ENCODE measurements at places on chromosomes 13 and 19.
A peak's percentile ranks its signal among the peaks of the same experiment; 100 is the strongest.

DNA sequence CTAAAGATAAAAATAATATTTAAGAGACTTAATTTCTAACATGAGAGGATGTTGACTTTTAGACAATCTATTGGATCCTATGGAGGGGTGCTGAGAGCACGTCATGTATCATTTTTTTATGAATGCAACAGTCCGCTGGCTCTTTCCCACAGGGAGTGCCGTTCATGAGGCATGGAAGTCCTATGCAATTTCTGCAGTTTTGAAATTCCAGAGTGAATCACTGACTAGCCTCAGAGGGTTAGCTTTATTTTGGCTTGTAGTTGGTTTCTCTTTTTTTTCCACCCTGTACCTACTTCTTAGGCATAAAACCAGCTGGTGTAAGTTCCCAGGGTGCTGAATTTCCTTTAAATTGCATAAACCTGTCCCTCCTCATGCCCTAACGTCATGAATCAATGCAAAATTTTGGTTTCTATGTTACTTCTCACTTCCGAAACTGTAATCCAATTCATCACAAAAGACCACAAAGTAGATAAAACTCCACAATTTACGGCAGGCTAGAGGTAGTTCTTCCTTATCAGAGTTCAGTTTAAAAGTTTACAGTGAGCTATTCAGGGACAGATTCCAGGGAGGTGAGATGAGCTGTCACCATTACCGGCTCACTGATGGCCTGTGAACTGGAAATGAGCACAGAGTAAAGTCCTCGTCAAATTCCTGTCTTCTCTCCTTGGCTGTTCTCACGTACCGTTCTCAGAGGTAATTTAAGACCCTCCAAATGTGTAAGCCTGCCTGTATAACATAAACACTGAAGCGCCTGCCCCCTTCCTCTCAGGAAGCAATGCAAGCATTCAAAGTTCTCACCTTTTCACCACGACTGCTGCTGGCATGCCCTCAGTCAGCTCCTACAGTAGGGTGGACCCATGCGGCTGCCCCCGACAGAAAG is 216.6 kb upstream of the SLC10A2 start:
- no peak for DNase-seq

DNA sequence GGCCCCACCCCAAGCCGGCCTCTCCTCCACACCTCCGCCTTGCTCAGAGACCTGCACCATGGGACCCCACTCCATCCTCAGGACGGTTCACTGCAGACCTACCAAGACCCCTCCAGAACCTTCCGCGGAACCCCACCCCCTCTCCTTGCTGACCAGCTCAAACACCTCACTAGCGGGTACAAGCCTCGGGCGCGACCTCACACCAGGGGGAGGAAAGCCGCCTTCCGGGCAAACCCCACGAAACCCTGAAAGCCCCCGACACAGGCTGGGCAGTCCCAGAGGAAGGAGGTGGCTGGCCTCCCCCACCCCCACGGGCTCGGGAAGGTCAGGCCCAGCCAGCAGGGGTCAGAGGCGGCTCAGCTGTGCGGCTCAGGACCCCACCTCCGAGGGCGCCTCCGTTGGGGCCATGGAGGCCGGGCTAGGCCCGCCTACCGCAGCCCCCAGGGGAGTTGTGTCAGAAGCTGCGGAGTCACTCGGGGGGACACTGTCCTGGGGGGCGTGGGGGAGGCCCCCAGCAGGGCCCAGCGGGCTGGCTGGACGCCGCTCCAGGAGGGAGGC is 9.8 kb downstream of the GRIN3B start:
- DNase-seq, result no peak

GRCh38 chr13:75393839-75394520 is 88.0 kb downstream of the TBC1D4 start:
- DNase-seq, result no peak

GRCh38 chr13:45051315-45051714 is 62.0 kb downstream of the GPALPP1 start:
- no peak for DNase-seq

- DNase-seq, result no peak
Measured at GRCh38 chr19:6587998-6588507, 2.9 kb downstream of the CD70 start.

GRCh38 chr13:21872795-21873194 is 201.9 kb downstream of the FGF9 start:
- no peak for DNase-seq

GRCh38 chr19:45450012-45450333 is 17.8 kb upstream of the FOSB start:
- DNase-seq, result no peak

DNA sequence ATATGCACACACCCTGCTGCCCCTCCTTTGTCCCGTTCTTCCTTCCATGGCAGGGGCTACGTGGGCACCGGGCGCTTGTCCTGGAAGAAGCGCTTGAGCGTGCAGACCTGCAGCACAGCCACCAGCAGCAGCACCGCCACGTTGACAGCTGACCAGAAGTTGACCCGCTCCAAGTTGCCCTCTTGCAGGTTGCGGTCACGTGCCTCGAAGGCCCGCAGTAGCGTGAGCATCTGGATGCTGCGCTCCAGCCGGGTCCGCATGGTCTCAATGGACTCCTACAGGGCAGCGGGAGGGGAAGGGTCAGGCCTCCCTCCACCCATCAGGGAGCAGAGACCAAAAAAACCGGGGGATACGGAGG is 3.1 kb downstream of the TMED1 start:
- no peak for DNase-seq

- DNase-seq, result no peak
Measured at GRCh38 chr19:33673996-33674625, 52.4 kb downstream of the CHST8 start.

- DNase-seq, result peak; percentile 74
Measured at GRCh38 chr13:51645154-51645650, 60.9 kb downstream of the WDFY2 start.

DNA sequence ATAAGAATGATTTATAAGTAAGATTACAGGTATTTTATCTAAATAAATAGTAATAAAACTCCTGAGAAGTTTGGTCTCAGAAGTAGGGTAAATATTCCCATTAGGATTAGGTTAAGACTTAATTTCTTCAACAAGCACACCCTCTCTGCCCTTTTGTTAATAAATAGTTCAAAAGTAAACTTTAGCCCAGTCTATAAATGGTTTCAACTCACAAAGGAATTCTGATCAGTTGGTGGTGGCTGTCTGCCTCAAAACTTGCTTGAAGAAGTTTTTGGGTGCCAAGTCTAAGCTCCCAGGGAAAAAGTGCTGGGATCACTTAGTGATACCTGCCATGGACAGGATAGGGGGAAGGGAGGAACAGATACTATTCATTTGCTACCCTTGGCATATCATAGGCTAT is 22.9 kb downstream of the MBNL2 start:
- no peak for DNase-seq

GRCh38 chr19:18158467-18158866 is 5.5 kb downstream of the PIK3R2 start:
- no peak for DNase-seq

DNA sequence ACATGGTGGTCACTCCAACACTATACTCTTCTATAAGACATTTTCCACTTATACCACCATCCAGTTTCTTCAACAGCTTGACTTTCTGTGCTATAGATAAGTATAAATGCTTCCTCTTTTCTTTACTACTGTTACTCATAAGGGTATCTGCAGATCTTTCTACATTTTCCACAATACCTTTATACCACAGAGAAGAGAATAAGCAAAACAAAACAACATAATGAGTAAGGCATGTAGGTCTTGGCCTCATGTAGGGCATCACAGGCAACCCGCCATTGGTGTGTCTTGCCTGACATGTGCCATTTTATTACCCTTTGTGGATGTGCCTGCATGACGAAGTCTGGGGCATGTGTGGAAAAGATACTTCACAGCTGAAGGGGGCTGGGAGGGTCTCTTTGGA is 265.3 kb upstream of the STARD13 start:
- DNase-seq, result no peak

- no peak for DNase-seq
Measured at GRCh38 chr19:17526922-17527321, 15.5 kb downstream of the PGLS start.

GRCh38 chr19:46383171-46383815 is 30.1 kb downstream of the CCDC8 start:
- DNase-seq, result no peak

- peak; percentile 39 for DNase-seq
Measured at GRCh38 chr13:75870397-75870903, 234.3 kb downstream of the LMO7 start.

GRCh38 chr13:40170091-40170490 is 496.4 kb downstream of the FOXO1 start:
- DNase-seq, result no peak

DNA sequence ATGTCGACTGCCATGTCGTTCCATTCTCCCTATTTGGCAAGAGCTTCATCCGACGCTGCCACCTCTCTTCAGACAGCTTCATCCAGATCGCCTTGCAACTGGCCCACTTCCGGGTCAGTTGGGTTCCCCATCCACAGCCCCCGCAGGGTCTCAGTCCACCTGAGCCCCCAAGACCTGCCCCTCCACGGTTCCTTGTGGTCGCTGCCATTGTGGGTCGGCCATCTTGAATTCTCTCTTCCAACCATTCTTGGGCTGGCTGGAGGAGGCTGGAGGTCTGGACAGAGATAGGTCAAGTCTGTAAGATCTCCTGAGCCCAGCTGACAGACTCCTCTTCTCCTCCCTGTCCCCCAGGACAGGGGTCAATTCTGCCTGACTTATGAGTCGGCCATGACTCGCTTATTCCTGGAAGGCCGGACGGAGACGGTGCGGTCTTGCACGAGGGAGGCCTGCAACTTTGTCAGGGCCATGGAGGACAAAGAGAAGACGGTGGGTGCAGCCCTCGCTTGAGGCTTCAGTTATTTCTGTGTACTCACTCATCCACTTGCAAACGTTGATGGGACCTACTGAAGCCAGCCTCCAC is 19.5 kb downstream of the CPT1C start:
- no peak for DNase-seq

DNA sequence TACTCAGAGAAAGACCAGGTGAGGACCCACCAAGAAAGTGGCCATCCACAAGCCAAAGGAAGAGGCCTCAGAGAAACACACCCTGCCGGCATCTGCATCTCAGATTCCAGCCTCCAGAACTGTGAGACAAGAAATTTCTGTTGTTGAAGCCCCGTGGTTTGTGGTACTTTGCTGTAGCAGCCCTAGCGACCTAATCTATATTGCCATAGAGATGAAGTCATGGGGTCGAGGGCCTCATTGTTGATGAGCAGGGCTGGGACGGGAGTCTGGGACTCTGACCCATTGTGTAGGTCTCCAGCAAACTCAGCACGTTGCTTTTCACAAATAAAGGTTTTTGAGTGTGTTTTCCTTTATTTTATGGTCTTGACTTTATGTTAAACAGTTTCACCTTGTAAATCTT is 174.9 kb downstream of the TNFSF13B start:
- no peak for DNase-seq

- DNase-seq, result no peak
Measured at GRCh38 chr13:106597749-106598395, 29.9 kb upstream of the ARGLU1 start.

- DNase-seq, result no peak
Measured at GRCh38 chr19:1773184-1773583, 19.9 kb downstream of the ONECUT3 start.

- peak; percentile 43 for DNase-seq
Measured at GRCh38 chr19:42693760-42694350, 46.4 kb downstream of the PSG3 start.

DNA sequence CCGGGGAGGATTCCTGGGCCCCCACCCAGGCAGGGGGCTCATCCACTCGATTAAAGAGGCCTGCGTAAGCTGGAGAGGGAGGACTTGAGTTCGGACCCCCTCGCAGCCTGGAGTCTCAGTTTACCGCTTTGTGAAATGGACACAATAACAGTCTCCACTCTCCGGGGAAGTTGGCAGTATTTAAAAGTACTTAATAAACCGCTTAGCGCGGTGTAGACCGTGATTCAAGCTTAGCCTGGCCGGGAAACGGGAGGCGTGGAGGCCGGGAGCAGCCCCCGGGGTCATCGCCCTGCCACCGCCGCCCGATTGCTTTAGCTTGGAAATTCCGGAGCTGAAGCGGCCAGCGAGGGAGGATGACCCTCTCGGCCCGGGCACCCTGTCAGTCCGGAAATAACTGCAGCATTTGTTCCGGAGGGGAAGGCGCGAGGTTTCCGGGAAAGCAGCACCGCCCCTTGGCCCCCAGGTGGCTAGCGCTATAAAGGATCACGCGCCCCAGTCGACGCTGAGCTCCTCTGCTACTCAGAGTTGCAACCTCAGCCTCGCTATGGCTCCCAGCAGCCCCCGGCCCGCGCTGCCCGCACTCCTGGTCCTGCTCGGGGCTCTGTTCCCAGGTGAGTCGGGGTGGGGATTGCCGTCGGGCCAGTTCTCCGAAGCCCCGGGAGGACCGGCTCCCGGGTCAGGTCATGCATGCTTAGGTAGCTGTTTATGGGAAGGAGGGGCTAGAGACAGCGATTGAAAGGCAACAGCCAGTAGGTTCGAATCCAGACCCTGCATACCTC is at the start of gene ICAM1:
TSS of gene ICAM1 (plus strand) at position 505 of the 779 bp plus-strand sequence. CDS start at position 545, 40 bp downstream.
- no peak for DNase-seq

GRCh38 chr13:102472650-102473049 is 70.8 kb upstream of the FGF14 start:
- no peak for DNase-seq

DNA sequence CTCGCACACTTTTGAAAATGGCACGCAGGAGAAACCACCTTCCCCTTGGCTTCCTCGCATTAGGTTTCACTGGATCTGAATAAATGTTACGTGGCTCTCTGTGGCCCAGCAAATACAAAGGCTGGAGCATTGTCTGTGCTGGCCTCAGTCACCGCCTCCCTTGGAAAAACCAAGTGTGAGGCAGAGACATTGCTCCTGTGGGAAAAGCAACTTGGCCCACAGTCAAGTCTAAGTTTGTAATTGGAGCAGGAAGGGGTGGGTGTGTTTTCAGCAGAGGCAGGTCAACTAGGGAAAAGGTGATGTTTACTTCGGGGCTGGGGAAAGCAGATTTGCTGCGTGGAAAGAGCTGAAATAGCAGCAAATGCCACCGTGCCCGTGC is 101.6 kb downstream of the IRS2 start:
- peak; percentile 68 for DNase-seq

GRCh38 chr13:99344610-99345208 is 37.5 kb upstream of the GPR183 start:
- DNase-seq, result no peak

GRCh38 chr19:5436106-5436947 is 18.9 kb upstream of the ZNRF4 start:
- DNase-seq, result peak; percentile 88

DNA sequence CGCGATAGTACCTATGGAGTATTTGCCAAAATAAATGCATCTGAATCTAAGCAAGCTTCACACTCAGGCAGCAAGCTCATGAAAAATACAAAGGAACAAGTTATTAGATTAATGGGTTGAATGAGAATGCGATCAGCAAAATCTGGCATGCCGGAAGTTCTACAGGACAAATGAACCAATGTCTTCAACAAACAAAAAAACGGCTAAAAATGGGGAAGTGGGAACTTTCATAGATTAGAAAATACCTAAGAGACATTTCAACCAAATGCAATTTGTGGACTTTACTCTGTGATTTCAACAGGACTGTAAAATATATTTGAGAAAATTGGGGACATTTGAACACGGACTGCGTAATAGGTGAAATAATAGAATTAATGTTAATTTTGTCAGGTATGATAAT is 22.4 kb upstream of the RNASEH2B start:
- DNase-seq, result no peak

DNA sequence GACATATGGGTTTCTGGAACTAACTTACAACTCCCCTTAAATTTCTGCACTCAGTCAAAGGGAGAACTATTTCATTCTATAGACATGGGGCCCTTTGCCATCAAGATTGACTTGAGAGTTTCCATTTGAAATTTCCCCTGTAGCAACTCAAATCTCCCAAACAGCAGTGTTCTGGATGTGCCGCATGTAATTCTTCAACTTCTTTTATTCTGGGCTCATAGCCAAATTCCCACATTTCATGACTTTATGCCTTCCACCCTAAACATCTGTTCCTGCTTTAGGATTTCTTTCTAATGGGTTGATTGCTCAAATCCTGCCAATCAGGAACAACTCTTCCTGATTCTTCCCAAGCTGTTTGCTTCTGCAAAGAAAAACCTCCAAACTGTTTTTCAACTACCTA is 336.0 kb downstream of the TBC1D4 start:
- peak; percentile 24 for DNase-seq

All from A673 (cell line).